ENCODE measurements at places on chromosomes 13 and 19.

GRCh38 chr19:44661205-44661604 lies 10.1 kb upstream of the CEACAM19 start:
- no peak for DNase-seq

GRCh38 chr19:47186446-47187334 lies 44.3 kb downstream of the BBC3 start:
- no peak for DNase-seq

- DNase-seq, result no peak
These were observed 287.5 kb upstream of the HTR2A start for GRCh38 chr13:47184321-47184720.

DNA sequence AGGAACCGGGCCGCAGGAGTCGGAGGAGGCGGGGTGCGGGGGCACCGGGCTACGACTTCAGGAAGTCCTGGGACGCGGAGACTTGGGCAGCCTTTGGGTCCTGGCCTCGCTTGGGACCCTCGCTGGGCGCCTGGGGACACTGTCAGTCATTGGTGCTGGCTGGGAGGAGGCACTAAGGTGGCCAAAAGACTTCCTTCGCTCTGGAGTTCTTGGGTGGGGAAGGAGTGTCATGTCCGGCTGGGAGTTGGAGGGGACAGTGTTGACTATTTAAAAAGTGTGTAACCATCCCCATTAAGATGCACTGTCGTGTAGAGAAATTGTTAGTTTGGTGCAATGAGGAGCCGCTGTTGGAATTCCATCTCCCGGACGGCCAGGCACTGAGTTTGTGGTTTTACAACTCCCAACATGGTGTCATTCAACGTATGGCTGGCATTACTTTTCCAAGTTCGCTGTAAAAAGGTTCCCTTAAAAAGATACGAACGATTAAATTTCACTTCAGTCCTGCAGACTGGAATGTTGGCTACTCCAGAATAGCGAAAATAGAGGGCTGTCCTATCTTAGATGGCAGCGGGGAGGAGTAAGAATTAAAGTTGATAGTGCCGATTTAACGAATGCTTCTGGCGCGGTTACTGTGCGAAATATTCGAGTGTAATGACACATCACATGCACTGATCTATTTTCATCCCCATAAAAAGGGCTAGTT lies 776 bp downstream of the DNAJC3 start:
- no peak for DNase-seq

GRCh38 chr13:100525453-100526317 lies 62.9 kb downstream of the GGACT start:
- no peak for DNase-seq

DNA sequence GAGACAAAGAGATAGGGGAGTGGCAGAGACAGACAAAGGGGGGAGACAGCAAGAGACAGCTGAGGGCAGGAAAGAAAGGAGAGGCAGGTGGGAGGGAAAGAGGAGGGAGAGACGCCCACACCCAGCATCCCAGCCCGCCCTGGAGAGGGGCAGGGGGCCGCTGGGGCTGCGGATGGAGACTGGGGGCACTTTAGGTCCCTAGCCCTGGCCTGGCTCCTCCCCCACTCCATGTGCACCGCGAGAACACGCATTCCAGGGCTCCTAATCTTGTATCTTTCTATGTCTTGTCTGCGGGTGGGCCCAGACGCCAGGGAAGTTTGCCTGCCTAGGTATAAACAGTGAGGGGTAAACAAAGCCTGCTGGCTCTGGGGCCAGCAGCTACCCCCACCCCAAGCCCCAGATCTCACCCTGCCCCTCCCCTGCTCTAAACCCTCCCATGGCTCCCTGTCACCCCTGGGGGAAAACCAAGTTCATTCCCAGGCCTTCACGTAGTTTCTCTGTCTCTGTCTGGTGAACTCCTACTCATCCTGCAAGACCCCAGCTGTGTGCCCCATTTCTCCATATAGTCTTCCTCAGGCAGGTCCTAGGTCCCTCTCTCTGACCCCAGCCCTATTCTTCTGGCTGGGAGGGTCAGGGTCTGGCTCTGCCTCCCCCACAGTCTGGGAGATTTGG lies 5.7 kb downstream of the TLE5 start:
- no peak for DNase-seq

DNA sequence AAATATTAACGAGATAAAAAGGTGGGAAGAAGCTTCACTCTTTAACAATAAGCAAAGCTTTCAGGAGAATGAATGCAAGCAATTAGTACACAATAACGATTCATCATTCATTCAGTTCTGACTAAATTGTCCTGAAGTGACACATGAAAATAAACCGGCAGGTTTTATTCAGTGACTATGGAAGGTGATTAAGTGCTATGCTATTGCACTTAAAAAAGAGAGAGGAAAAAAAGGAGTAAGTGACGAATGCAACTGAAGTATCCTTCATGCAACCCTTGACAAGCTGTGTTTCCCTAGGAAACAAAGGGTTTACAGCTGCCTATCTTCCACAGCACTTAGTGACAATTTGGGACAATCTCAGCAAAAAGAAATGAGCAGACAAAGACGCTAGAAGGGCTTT lies 1.4 kb downstream of the LIG4 start:
- no peak for DNase-seq

Measured in AG04450 (cell line).